ENCODE measurements at places on chromosomes 7 and 10. TPM values are rescaled to one million over a fixed set of nuclear protein-coding genes. Genes with fewer than 3 reads are reported as not detected.
A peak's percentile ranks its signal among the peaks of the same experiment; 100 is the strongest.

The PIP gene
- total RNA-seq: not detected

DNA sequence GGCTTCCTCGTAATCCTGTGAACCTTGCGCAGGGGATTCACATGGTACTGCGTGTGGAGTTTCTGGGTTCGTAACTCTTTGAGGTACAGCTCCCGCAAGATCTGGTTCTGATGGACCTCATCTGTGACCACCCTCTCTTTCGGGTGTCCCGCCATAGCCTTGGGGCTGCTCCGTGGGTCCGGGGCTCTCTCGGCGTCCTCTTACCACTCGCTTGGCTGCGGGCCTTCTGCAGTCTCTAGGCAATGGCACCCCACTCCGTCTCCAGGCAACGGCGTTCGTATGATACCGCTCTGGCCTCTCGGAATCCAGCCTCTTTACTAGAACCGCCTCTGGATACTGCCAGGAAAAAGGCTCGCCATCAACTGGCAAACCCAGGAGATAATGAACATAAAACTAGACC lies 54.7 kb upstream of the AMPH start:
- DNase-seq: no peak

- peak; percentile 99 for DNase-seq
Measured at GRCh38 chr7:105521717-105522463, at the start of gene PUS7. Gene PUS7, minus strand, starts transcription at chr7:105522271. Its CDS starts 13,759 bp downstream, at chr7:105508512.

DNA sequence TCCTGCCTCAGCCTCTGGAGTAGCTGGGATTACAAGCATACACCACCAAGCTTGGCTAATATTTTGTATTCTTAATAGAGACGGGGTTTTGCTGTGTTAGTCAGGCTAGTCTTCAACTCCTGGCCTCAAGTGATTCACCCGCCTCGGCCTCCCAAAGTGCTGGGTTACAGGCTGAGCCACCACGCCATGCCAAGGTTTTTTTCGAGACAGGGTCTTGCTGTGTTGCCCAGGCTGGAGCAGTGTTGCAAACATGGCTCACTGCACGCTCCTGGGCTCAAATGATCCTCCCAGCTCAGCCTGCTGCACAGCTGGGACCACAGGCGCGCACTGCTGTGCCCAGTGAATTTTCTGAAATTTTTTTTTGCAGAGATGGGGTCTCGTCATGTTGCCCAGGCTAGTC lies 3.3 kb upstream of the SEC31B start:
- no peak for DNase-seq

The COL13A1 gene
- total RNA-seq: not detected

DNA sequence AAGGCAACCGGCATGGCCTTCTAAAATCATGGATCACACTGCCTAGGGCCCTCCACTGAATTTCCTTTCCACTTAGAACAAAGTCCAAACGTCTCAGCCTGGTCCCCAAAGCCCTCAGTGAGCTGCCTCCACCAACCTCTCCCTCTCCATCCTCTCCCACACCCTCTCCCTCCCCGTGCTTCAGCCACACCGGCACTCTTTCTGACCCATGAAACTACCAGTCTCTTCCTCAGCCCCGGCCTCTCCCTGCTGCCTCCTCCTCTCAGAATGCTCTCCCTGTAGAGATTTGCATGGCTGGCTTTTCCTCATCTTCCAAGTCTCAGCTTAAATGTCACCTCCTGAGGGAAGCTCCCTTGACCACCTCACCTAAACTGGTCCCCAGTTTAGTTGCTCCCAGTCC lies 219.0 kb upstream of the ZMIZ1 start:
- no peak for DNase-seq

DNA sequence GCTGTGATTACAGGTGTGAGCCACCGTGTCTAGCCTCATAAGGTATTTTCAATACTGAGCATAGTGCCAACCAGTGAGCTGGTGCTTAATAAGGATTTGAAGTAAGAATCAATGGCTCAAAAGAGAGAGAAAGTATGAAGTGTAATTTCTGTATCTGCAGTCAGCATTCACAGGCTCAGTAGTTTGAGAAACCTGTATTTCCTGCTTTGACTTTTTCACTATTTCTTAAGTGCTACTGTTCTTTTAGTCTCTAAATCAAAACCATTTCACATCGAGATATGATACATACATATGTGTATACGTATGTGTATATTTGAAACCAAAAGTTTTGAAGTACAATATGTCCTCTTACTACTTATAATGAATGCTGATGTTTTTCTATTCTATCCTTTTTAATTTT lies 189.9 kb downstream of the PPP1R9A start:
- DNase-seq: no peak

The GIMAP5 gene
- 0.51 TPM for total RNA-seq

DNA sequence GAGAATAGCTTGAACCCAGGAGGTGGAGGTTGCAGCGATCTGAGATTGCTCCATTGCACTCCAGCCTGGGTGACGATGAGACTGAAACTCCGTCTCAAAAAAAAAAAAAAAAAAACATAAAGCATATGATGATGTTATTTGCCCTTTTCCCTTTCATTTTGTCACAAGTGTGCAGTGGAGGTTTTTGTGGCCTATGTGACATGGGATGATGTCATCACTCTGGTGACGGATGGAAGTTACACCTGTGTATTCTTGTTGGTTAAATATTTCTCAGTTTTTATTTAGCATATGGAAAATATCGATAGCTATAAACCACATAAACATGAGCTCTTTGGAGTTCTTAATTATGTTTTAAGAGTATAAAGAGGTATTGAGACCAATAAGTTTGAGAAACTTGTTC lies 71.8 kb upstream of the EMX2 start:
- no peak for DNase-seq

- DNase-seq: no peak
Measured at GRCh38 chr7:128735436-128735835, 3.7 kb upstream of the CALU start.

GRCh38 chr10:17101910-17102266 lies 27.7 kb downstream of the CUBN start:
- DNase-seq: no peak

The MYH16 gene
- total RNA-seq: not detected

DNA sequence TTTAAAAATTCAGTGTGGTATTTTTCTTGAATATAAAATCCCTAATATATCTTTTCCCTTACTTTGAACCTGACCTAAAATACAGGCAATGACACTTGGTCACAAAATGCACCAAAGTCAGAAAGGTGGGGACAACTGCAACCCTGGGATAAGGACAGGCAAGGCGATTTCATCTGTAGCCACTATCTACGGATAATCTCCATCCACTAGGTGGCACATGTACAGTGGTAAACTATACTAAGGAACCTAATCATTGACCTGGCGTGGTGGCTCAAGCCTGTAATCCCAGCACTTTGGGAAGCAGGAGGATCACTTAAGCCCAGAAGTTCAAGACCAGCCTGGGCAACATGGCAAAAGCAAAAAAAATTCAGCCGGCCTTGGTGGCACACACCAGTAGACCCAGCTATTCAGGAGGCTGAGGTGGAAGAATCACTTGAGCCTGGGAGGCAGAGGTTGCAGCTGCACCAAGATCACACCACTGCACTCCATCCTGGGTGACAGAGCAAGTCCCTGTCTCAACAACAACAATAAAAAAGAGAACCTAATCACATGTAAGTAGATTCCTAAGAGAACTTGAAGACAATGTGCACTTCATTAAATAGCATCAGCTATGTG lies 98.9 kb downstream of the KMT2C start:
- DNase-seq: no peak

The NRCAM gene
- total RNA-seq: 0.20 TPM

DNA sequence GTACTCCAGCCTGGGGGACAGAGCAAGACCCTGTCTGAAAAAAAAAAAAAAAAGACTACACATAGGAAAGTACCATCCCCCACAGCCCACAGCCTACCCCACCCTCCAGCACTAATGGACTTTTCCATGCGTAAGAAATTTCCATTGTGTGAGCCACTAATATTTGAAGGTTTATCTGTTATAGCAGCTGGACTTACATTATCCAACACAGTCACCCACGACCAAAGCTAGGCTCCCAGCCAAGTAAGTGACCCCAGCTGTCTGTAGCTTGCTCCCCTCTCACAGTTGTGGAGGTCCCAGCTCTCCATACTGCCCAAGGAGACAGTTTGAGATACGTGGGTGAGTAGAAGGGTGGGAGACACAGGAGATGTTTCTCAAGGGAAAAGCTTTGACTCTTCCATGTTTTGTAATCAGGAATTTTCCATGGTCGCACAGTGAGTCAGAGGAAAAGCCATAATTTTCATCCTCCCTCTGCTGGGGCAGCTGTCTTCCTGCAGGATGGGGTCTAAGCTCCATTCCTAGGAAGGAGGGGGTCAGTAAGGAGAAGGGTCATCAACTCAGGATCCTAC lies 57.4 kb downstream of the CAV1 start:
- no peak for DNase-seq

The C7orf57 gene
- not detected for total RNA-seq

The PTN gene
- not detected for total RNA-seq

DNA sequence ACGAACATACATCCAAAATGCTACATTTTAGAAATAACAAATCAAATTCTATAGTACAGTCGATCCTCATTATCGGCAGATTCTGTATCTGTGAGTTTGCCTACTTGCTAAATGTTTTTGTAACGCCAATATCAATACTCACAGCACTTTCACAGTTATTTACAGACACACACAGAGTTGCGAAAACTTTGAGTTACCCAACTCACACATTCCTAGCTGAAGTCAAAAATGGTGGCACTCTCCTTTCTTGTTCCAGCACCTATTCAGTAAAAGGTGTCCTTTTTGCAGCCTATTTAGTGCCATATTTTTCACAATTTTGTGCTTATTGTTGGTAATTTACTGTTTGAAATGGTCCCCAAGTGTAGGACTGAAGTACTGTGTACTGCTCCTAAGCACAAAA lies 161.7 kb downstream of the AKR1D1 start:
- no peak for DNase-seq

The TSPAN15 gene
- 0.83 TPM for total RNA-seq

The GPC2 gene
- total RNA-seq: 5.1 TPM

DNA sequence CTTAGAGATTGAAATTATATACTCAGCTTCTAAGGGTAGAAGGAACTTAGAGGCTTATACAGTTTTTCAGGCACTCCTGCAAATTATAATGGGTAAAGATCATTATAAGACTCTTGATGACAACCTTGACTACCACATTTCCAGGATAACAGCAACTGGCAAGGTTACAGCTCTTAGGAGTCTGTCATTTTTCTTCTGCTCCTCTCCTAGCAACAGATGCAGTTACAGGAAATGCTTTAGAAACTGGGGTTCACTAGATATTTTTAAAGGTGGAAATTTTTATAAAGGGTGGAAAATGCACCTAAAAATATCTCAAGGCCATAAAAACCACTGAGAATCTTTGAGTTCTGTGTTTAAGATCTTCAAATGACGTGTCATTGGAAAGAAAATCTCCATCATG lies 185.8 kb downstream of the RELN start:
- no peak for DNase-seq

The TCAF1 gene
- 51.3 TPM for total RNA-seq

DNA sequence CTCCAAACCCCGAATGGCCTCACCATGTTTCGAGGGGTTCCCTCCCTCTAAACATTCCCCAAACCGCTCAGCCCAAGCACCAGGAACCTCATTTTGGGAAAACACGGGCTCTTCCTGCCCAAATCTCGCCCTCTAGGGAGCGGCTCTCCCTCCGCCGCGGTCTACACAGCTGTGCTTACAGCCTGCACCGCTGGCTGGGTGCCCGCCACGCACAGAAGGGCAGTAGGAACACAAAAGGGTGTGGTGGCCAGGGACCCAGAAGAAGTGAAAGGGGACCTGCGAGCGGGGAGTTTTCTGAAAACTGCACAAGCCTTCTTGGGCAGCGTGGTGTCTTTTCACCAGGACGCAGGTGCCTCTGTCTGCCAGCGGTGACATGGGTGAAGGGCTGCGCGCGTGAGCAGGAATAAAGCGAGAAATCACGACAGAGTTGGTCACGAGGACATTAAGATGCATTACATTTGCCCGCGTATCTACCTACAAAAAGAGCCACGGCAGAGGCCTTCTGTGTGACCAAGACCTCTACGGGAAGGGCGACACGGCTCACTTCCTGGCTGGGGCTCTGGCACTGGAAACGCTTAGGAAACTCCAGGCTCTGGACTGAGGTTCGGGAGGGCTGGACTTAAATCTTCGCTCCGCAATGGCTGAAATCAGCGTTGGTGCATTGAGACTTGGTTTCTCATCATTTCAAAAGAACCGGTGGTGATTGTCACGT lies 171.7 kb downstream of the LSM5 start:
- no peak for DNase-seq

The ADIRF gene
- not detected for total RNA-seq

- no peak for DNase-seq
Measured at GRCh38 chr10:63749915-63750314, 228.7 kb downstream of the REEP3 start.

The CPA2 gene
- 0.84 TPM for total RNA-seq

The LARP4B gene
- total RNA-seq: 128 TPM

- DNase-seq: peak; percentile 11
Measured at GRCh38 chr10:91759581-91759986, 38.6 kb upstream of the TNKS2 start.

- DNase-seq: no peak
Measured at GRCh38 chr10:34998940-34999339, 91.2 kb downstream of the CUL2 start.

- DNase-seq: no peak
Measured at GRCh38 chr7:74093671-74094223, 10.1 kb downstream of the LIMK1 start.

DNA sequence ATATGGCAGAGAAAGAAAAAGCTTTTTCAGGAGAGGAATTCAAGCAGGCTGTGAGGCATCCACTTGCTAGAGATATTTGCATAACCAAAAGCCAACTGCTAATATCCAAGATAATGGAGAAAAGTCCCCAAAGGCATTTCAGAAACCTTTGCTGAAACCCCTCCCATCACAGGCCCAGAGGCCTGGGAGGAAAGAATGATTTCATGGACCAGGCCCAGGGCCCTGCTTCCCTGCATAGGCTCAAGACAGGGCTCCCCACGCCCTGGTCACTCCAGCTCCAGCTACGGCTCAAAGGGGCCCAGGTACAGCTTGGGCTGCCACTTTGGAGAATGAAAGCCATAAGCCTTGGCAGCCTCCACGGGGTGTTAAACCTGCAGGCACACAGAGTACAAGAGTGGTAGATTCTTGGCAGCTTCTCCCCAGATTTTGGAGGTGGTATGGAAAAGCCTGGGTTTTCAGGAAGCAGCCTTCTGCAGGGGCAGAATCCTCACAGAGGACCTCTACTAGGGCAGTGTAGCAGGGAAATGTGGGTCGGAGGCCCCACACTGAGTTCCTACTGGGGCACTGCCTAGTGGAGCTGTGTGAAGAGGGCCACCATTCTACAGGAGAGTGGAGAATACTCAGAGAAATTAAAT lies 5.6 kb upstream of the RSU1 start:
- DNase-seq: no peak

The KIAA1217 gene
- 0.20 TPM for total RNA-seq

The ADCY1 gene
- 0.02 TPM for total RNA-seq
